Putamen (tissue), 1 donor: ENCODE measurements at places on chromosomes 3 and 15.

- DNase-seq: no peak
Observed at GRCh38 chr3:172285844-172286243, 162.4 kb downstream of the GHSR start.

GRCh38 chr3:114691871-114692270 lies 398.0 kb downstream of the TIGIT start:
- no peak for DNase-seq

- no peak for DNase-seq
Observed at GRCh38 chr3:14631687-14632441, 19.7 kb upstream of the CCDC174 start.

DNA sequence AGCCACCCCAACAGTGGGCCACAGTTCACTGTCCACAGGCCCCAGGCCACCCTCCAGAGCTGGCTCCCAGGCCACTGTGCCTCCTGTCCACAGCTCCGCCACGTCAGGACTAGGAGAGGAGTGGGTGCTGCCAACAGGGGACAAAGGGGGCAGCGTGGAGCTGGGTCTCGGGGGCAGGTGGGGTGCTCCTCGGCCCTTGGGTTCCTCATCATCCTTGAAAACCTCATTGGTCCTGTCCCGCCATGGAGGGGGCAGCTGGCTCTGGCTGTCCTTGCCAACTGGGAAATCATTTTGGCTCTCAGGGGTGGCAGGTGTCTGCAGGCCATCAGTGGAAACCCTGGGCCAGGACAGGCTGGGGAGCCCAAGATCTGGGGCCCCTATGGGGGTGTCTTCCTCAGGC lies 45.2 kb downstream of the ADAMTS7 start:
- no peak for DNase-seq

DNA sequence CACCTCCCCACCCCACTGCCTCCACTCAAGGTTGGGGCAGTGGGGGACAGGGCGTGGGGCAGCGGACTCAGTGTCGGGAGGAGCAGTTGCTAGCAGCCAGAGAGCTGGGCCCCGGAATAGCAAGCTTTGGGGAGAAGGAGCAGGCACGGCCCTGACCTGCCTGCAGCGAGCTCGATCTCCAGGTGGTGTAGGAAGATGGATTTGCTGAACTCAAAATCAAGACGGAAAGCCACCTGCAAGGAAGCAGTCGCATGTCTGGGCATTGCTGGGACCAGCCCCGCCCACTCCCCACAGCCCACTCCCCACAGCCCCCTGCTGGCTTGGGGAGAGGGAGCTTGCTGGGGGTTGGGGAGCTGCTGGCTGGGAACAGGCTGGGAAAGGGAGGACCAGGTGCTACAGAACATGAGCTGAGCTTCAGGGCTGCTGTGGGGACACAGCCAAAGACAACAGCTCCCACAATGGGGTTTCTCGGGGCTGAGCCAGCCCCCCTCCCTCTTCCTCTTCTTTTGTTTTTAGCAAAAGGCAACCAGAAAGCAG lies 38.0 kb downstream of the FEM1B start:
- no peak for DNase-seq

- DNase-seq: no peak
Observed at GRCh38 chr15:66076591-66077319, 176.8 kb downstream of the MEGF11 start.

GRCh38 chr3:72162649-72163184 lies 377.8 kb upstream of the PROK2 start:
- DNase-seq: no peak

DNA sequence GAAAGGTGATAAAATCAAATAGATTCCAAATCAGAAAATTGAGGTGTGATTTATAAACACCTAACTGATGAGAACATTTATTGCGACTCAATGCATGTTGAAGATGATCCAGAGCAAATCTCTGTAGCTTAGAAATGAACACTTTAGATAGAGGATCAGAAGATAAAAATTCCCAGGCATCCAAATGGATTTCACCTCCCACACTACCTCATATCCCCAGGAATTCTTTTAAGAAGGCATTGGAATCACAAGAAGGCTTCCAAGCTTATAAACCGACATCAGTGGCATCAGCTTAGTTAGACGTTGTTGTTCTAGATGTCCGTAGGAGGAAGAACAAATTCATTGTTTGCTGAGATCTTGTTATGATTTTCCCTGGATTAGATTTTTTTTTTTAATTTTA lies 154.4 kb downstream of the EBLN2 start:
- no peak for DNase-seq

GRCh38 chr3:177824190-177824786 lies 627.0 kb upstream of the TBL1XR1 start:
- DNase-seq: no peak

- no peak for DNase-seq
Observed at GRCh38 chr15:28022181-28022580, 76.9 kb downstream of the OCA2 start.

DNA sequence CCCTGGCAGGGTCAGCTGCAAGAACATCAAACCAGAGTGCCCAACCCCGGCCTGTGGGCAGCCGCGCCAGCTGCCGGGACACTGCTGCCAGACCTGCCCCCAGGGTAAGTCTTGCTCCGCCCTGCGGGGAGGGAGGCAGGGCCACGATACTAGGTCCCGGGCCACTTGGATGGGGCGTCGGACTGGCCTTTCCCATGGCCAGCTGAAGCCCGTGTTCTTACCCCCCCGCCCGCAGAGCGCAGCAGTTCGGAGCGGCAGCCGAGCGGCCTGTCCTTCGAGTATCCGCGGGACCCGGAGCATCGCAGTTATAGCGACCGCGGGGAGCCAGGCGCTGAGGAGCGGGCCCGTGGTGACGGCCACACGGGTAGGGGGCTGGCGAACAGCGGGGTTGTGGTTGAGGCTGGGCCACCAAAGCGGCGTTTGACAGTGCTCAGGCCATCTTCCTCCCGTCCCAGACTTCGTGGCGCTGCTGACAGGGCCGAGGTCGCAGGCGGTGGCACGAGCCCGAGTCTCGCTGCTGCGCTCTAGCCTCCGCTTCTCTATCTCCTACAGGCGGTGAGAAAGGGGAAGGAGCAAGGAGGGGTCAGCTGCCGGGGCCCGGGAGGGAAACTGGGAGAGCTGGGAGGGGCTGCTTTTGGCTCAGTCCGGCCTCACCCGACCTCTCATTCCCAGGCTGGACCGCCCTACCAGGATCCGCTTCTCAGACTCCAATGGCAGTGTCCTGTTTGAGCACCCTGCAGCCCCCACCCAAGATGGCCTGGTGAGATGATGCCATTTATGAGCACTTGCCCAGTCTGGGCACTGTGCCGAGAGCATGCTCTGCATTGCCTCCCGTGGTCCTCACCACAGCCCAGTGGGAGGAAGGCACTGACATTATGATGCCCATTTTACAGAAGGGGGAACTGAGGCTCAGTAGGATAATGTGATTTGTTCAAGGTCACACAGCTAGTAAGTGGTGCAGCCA lies 1.7 kb downstream of the CHRD start:
- DNase-seq: no peak

GRCh38 chr15:48176112-48176511 lies 2.0 kb downstream of the MYEF2 start:
- DNase-seq: no peak

DNA sequence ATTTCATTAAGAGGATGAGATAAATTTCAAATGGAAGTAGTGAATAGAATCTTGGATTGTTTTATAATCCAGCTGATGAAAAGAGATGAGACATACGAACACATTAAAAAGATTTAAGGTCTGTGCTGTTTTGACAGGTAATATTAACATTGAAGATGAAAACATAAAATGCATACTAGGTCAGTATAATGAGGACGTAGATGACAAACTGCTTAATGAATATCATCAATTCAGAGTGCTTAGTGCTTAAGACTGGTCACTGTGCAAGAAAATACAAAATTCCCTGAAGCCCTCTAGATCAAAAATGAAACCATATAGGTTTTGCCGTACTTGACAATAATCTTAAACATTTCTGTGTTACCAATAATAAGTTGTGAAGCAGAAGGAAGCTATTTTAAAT lies 173.4 kb upstream of the THRB start:
- no peak for DNase-seq
